ENCODE measurements at places on chromosomes 5 and 9.

DNA sequence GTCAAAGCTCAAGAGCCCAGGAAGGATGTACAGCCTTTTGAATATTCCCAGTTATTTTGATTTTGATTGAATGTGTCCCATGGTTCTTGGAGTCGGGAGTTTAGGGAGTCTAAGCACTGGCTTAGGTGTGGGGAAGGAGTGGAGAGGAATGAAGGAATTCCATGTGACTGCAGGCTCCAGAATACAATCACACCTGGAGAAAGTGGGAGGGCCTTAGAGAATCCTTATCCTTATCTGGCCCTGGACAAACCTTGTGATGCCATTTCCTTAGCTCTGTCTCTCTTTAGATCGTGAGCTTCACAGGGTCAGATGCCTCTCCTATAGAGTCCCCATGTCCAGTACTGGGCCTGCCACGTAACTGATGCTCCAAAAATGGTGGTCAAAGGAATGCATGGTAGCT, 4.2 kb upstream of the EEIG1 start:
- no peak for DNase-seq

GRCh38 chr5:61254969-61255555, 77.0 kb upstream of the ZSWIM6 start:
- no peak for DNase-seq

GRCh38 chr9:79617395-79617794, 45.6 kb downstream of the TLE4 start:
- peak; percentile 47 for DNase-seq

- DNase-seq, result no peak
These were observed 54.0 kb downstream of the FOXD1 start for GRCh38 chr5:73394610-73395009.

DNA sequence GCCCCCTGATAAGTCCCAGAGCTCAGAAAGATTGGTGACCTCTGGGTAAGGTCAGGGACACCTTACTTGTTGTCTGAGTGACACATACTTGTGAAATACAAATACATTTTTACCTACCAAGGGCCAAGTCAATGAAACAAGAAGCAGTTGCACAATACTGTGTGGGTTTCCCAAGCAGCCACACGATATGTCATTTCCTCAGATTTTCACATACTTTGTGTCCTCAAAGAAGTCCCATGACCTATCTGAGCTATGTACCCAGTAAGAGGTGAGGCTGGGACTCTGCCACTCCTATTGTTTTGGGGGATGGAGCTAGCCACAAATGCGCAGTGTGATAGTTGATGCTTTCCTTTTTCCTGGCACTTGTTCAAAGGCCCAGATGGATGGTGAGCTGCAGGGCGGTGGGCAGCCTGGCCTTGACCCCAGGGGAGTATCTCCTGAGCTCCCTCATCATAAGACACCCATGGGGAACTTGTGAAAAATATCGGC, 4.8 kb upstream of the SLC25A51 start:
- peak; percentile 65 for DNase-seq

DNA sequence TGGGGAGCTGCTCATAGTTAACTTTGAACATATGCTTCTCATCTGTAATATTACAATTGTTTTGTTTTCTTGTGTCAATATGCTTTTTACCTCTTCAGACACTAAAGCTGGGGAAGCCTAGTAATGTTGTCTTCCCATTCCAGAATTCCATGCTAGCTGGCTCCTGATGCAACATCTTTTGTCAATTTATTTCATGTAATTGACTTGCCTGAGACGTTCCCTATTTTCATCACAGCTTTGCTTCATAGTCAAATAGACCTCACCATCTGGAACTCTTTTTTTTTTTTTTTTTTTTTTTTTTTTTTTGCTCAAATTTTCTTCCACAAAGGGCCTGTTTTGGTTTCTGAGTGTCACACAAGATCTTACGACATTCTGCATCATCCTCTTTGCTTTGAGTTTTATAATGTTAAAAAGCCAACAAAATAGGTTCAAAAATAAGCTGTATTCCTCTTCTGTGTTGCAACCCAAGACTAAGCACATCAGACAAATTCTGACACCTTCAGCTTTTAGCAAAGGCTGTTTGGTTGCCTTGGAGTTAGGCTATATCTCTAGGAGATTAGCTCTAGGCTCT, 235.2 kb downstream of the NR3C1 start:
- peak; percentile 19 for DNase-seq

Data from AG20443 (cell line).